ENCODE measurements at places on chromosomes 4 and X.

- no peak for DNase-seq
Measured at GRCh38 chrX:114038358-114038757, 545.5 kb upstream of the HTR2C start.

GRCh38 chr4:37665333-37666320 lies 20.5 kb downstream of the RELL1 start:
- no peak for DNase-seq

DNA sequence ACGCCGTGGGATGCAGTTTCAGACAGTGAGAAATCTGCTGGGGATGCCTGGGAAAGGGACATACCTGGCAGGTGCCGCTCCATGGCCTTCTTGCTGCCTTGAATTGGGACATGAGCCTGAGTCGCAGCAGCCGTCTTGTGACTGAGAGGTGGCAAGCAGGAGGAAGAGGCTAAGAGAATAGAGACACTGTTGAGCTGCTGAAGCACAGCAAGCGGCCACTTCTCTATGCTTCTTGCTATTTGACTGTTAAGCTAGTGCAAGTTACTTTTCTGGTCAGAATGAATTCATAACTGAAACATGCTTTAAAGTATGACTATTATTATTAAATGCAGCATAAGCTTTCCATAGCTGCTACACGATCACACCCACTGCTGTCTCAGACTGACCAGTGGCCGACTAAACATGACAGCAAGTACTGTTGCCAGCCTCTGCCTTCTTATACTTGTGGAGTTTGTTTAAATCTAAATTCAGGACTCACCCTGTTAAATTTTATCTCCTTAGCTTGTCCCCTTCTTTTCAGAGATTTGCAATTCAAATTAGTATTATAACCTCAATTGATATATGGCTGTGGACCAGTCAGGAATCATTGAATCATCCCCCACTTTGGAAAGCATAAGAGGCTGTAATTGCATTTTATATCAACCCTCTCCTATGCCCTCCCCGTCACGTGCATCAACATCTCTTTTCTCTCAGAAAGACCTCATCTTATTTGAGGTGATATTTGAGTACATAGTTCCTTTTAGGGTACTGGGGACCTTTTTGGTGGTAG lies 24.8 kb upstream of the ACSL1 start:
- DNase-seq = no peak

GRCh38 chr4:38762560-38762959 lies 20.2 kb downstream of the TLR10 start:
- DNase-seq = no peak

DNA sequence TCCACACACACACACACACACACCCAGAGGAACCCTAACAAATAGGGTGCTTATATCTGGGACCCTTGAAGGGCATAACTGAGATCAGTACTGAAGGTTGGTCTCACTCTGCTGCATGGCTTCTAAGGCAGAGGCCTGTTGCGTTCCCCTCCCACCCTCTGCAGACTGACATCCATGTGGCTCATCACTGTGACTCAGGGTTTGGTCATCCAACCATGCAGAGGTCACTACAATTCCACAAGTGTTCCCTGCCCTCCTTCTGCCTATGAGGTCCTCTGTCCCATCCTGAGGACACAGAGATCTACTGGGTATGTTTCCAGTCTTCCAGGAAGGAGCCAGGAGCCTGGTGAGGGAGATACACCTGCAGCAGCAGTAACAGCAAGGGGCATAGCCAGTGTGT lies 55.8 kb downstream of the XAGE2 start:
- DNase-seq = no peak

- no peak for DNase-seq
Measured at GRCh38 chr4:94892051-94892450, 134.3 kb downstream of the BMPR1B start.

DNA sequence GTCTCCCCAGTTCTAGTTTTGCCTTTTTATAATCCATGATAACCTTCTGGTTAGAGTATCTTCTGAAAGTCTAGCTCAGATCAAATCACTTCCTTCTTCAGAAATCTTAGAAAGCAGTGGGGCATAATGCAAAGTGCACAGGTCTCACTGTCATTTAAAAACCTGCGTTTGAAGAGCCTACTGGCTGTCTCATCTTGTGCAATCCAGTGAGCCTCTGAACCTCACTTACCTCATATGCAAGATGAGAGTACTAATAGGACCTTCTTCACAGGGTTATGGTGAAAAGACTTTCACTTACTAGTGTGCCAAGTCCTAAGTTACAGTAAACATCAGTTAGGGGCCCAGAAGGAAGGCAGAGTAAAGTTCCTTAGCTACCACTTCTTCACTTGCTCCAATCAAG lies 131.4 kb downstream of the ENOX2 start:
- no peak for DNase-seq
